ENCODE measurements at places on chromosomes 2 and 18.

GRCh38 chr2:62733546-62733945 lies 28.0 kb downstream of the EHBP1 start:
- no peak for DNase-seq

GRCh38 chr2:103165836-103166235 lies 404.0 kb downstream of the TMEM182 start:
- no peak for DNase-seq

GRCh38 chr18:55753643-55754263 lies 165.8 kb upstream of the TCF4 start:
- no peak for DNase-seq

- DNase-seq = no peak
These were observed 154.3 kb downstream of the NDUFA10 start for GRCh38 chr2:239870863-239871262.

GRCh38 chr2:104702031-104702850 lies 151.7 kb upstream of the POU3F3 start:
- DNase-seq = no peak

- no peak for DNase-seq
These were observed 64.9 kb downstream of the ZNF521 start for GRCh38 chr18:25287106-25287505.

- DNase-seq = no peak
These were observed 28.9 kb downstream of the OSBPL1A start for GRCh38 chr18:24368749-24369148.

Data from NB4 (cell line).